ENCODE measurements at places on chromosomes 11 and 22.

DNA sequence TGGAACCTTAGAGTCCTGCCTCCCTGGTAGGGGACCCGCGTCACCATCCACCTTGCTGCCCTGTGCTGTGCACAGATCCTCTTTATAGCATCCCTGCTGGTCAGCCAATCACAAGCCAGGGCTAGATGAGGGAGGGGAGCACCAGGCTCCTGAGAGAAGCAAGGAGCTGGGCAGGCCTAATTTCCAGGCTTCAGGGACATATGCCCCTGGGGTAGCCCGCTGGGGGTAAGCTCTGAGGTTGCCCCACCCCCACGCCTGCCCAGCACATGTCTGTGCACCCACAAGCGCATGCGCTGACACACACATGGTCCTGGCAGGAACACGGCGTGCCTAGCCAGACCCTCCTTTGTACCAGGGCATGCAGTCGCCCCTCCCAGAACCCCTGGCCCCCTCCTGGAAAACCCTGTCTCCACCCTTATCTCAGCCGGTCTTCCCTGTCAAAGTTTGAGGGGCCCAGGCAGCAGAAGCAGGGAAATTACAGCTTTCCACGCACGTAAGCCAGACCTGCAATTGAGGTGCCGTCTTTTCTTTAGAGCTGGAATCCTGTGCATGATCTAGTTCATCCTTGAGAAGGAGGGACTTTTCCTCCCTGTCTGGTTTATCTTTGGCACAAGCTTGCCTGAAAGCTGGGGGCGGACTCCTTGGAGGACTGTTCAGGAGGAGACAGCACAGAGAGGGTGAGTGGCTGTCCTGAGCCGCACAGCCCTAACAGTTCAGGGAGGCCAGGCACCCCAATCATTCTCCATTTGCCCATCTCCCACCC is 2.1 kb downstream of the SSTR3 start:
- DNase-seq: no peak

DNA sequence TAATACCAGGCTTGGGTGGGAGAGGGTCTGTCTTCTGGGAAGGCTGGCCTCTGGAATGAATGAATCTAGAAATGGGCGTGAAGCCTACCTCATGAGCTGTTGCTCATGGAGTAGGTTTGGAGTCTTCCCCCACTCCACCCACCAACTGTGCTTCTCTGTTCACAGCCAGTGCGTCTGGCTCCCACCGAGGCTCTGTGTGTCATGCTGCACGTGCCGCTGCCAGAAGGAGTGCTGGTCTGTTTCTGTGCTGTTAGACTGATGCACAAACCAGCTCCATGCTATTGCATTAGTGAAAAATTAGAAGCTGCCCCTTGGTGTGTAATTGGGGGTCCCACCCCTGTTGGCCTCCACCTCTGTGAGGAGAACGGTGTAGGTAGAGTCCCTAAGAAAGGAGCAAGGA is 132.3 kb upstream of the PARVA start:
- no peak for DNase-seq

GRCh38 chr11:68336716-68337115 is 24.3 kb downstream of the LRP5 start:
- no peak for DNase-seq

- no peak for DNase-seq
Observed at GRCh38 chr11:117597071-117597470, 199.9 kb downstream of the DSCAML1 start.

- no peak for DNase-seq
Observed at GRCh38 chr11:134781380-134781866, 369.4 kb upstream of the B3GAT1 start.

DNA sequence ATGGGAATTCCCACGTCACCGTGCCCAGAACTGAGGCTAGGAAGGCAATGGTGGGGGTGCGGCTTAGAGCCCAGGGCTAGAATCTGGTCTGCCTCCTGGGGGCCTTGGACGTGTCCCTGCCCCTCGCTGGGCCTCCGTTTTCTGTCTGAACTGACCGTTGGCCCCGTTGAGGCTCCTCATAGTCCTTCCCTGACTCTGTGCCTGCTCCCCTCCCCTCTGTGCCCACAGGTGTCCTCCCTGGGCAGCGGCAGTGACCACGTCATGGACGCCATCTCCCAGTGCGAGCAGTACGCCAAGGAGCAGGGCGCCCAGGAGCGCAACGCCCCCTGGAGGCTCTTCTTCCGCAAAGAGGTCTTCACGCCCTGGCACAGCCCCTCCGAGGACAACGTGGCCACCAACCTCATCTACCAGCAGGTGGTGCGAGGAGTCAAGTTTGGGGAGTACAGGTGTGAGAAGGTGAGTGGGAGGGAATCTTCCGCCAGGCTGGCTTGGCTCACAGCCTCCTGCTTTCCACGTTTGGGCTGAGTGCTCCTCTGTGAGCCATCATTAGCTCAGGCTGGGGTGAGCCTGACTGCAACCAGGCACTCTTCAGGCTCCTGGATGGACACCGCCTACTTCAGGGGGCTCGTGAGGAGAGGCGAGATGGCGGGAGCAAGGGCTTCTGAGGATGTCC is 63.9 kb downstream of the MYO7A start:
- DNase-seq: peak; percentile 34

- DNase-seq: no peak
Observed at GRCh38 chr22:29359469-29359868, 28.9 kb downstream of the AP1B1 start.

- no peak for DNase-seq
Observed at GRCh38 chr11:40716344-40717130, 742.9 kb downstream of the LRRC4C start.

- no peak for DNase-seq
Observed at GRCh38 chr11:117820071-117820470, 4.5 kb downstream of the FXYD2 start.

Measured in DMS 273 treated with DMSO at 0.1 percent for 48 hours (cell line).